Upper lobe of right lung (tissue), 1 donor: ENCODE measurements at places on chromosomes 5 and 9. TPM values are rescaled to one million over a fixed set of nuclear protein-coding genes. Genes with fewer than 3 reads are reported as not detected.

Gene SH3PXD2B
- 46.2 TPM for total RNA-seq

- H3K27ac ChIP-seq, result peak within 1 kb of the TSS; percentile 63
- H3K4me3 ChIP-seq, result no peak within 1 kb of the TSS
- H3K4me1 ChIP-seq, result peaks cover 9% of the 10 kb centered on the region
- no peaks in the 10 kb centered on the region for H3K36me3 ChIP-seq
- peak; percentile 77 for DNase-seq
- no peaks in the 10 kb centered on the region for H3K27me3 ChIP-seq
Observed at GRCh38 chr9:128149001-128149701, at the start of gene LCN2. LCN2 (plus strand) TSS chr9:128149453; CDS start chr9:128149526, 73 bp downstream.

GRCh38 chr5:25020454-25020853, 375.7 kb upstream of the CDH10 start:
- H3K27me3 ChIP-seq, result no peaks in the 10 kb centered on the region
- DNase-seq, result no peak
- no peaks in the 10 kb centered on the region for H3K36me3 ChIP-seq
- H3K4me1 ChIP-seq, result no peaks in the 10 kb centered on the region
- no peak overlapping the region for H3K4me3 ChIP-seq

- no peak overlapping the region for H3K27ac ChIP-seq
- H3K27me3 ChIP-seq, result no peaks in the 10 kb centered on the region
- DNase-seq, result no peak
- H3K4me3 ChIP-seq, result no peak overlapping the region
- no peaks in the 10 kb centered on the region for H3K4me1 ChIP-seq
Observed at GRCh38 chr5:4758550-4758949, 381.6 kb upstream of the ADAMTS16 start.

GRCh38 chr5:160961761-160962160, 109.8 kb upstream of the ATP10B start:
- no peaks in the 10 kb centered on the region for H3K27me3 ChIP-seq
- H3K4me3 ChIP-seq, result no peak overlapping the region
- H3K27ac ChIP-seq, result no peak overlapping the region
- DNase-seq, result no peak
- H3K4me1 ChIP-seq, result no peaks in the 10 kb centered on the region

- H3K36me3 ChIP-seq, result no peaks in the 10 kb centered on the region
- no peaks in the 10 kb centered on the region for H3K4me1 ChIP-seq
- no peak overlapping the region for H3K4me3 ChIP-seq
- no peaks in the 10 kb centered on the region for H3K27me3 ChIP-seq
- no peak for DNase-seq
Observed at GRCh38 chr5:124419531-124419930, 326.9 kb downstream of the ZNF608 start.

Gene SPINK7
- total RNA-seq, result not detected

Gene GPR151
- not detected for total RNA-seq

DNA sequence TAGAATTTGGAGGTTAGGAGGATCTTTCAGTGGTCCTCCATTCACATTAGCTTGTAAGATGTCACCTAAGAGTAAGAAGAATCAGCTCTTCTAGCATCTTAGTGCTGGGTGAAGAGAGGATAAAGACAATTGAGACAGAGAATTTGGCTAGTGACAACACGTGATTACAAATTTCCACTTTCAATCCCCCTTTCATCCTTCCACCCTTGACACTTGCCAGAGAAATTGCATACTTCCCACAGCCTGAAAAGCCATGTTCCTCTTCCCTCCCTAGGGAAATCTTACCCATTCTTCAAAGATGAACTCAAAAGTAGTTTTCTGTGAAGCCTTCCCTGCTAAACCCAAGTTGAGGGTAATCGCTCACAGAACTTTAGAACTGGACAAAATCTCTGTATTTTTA, 282.6 kb upstream of the PTGER4 start:
- H3K36me3 ChIP-seq, result no peaks in the 10 kb centered on the region
- no peak overlapping the region for H3K4me3 ChIP-seq
- no peaks in the 10 kb centered on the region for H3K4me1 ChIP-seq
- no peaks in the 10 kb centered on the region for H3K27me3 ChIP-seq
- no peak overlapping the region for H3K27ac ChIP-seq

- H3K36me3 ChIP-seq, result peaks cover 31% of the 10 kb centered on the region
- H3K4me1 ChIP-seq, result no peaks in the 10 kb centered on the region
- DNase-seq, result peak; percentile 55
- no peak overlapping the region for H3K27ac ChIP-seq
- H3K27me3 ChIP-seq, result no peaks in the 10 kb centered on the region
Observed at GRCh38 chr9:125436613-125437443, 175.2 kb downstream of the GAPVD1 start.

DNA sequence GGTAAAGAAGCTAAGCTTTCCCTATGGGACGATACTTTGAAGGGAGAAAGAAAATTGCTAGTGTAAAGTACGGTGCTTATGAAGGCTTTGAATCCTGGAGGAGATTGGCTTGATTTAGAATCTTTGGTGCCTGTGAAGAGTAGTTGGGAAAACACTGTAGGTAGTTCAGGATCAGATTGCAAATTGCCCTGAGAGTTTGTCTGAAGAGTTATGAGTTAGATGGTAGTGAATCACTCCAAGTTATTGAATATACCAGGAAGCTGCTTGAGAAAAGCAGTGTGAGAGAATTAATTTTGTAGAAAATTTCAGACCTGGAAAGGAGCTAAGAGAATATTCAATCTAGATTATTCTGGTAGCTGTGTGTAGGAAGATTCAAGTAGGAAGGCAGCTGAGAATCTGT, 11.5 kb downstream of the MAN2A1 start:
- no peak overlapping the region for H3K4me3 ChIP-seq
- no peaks in the 10 kb centered on the region for H3K27me3 ChIP-seq
- peaks cover 27% of the 10 kb centered on the region for H3K4me1 ChIP-seq
- no peaks in the 10 kb centered on the region for H3K36me3 ChIP-seq
